NCI-H1105 (cell line): ENCODE measurements at places on chromosomes 6 and 20.
A peak's percentile ranks its signal among the peaks of the same experiment; 100 is the strongest.

DNA sequence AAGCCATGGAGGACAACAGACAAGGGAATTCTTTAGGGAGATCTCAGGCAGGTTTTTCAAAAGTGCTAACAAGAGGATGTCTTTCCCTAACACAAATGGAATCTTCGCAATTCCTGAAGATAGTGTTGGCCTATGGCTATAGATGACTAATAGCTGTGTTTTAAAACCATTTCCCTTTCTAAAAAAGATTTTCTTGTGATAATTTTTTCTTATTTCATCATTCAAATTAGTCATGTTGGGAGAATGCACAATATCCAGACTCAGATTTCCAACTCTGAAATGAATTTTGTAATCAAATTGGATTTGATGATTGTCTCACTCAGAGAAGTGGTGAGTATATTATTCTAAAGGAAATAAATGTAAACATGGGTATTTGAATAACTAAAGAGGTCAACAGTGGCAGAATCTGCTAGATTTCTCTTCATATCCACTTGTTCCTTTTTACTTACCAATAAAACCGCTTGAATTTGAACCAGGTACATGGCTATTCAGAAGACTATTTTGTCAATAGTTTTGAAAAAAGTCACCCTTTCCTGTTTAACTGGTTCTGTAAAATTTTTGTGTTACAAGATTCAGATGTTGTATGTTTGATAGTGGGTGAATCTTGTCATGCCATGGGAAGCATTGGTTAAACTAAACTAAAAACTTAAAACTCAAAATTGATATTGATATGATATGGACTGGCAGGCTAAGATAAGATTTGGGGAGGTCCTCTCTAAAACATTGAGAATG is 1223.7 kb upstream of the EYS start:
- DNase-seq, result no peak

GRCh38 chr6:34390531-34391472 is 1.7 kb downstream of the NUDT3 start:
- no peak for DNase-seq

GRCh38 chr6:3482869-3483268 is 26.0 kb upstream of the SLC22A23 start:
- DNase-seq, result no peak

DNA sequence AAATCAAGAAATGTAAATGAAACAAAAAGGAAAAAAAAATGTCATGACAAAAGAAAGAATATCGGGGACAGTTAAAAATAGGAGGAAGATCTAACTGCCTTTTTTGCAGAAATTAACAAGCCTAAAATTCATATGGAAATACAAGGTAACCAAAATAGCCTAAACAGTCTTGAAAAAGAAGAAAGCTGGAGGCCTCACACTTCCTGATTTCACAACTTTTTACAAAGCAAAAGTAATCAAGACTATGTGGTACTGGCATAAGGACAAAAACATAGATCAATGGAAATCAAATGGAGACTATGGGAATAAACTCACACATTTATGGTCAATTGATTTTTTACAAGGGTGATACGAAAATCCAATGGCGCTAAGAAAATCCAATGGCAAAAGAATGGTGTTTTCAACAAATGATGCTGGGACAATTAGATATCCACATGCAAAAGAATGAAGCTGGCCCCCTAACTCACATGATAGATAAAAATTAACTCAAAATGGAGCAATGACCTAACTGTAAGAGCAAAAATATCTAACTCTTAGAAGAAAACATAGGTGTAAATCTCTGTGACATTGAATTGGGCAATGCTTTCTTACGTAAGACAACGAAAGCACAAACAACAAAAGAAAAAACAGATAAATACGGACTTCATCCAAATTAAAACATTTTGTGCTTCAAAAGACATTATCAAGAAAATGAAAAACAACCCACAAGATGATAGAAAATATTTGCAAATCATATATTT is 24.5 kb downstream of the MAP3K5 start:
- no peak for DNase-seq

DNA sequence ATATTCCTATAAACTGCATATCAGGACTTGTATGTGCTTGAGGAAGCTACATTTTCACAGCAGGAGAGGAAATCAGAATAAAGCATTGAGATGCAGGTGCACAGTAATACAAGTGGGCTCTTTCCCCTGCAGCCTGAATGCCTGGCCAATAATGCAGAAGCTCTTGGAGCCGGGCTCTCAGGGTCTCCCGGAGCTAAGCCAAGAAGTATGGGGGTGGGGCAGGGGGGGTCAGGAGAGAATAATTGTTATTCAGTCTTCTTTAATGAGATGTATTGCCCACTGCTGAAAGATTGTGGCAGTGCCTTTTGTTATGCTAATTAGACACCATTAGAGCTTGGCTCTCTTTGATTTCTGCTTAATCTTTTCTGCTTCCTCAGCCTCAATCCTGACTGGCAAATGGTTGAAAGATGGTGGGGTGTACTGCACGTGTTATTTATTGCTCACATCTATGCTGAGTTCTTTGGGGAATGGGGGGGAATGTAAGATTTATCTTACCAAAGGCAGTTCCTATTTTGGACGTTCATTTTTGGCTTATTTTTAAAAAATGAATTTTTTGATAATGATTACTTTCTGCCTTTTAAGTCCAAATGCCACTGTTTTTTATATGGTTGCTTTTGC is 407.6 kb upstream of the SOX4 start:
- DNase-seq, result peak; percentile 95

DNA sequence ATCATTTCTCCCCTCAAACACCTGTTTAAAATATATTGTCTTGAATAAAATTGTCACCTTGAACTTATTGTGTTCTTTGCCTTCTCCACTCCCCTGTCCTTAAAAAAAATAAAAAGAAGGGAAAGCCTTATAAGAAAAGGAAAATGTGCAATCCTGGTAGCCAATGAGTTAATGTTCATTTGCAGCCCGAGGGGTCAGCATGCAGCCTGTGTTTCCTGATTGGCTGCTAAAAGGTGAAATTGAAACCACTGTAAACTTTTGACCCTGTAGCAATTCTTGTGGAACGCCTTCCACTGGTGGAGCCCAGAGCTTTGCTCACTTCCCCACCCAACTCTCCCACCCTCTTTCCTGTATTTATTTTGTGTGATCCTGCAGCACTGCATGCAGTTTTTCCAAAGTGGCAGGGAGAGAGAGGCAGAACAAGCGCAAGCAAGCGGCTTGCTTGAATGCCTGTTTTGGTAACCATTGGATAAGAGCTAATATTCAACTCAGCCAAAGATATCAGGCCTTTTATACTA is 74.9 kb downstream of the NCOA3 start:
- DNase-seq, result peak; percentile 23

- no peak for DNase-seq
These were observed 3.8 kb upstream of the STX16 start for GRCh38 chr20:58647162-58647795.

DNA sequence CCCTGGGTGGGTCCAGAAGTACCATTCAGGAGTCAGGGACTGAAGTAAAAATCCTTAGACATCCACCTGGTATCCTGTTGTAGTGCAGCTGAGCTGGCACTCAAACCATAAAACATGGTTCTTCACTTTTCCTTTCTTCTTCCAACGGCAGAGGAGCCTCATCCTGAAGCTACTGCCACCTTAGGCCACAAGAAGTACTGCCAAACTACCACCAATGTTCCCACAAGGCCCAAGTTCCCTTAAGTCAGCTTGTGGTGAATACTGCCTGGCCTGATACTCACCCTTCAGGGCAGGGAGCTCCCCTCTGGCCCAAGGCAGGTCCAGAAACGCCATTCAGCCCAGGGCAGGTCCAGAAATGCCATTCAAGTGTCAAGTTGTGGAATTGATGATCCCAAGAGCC is 1053.4 kb upstream of the CITED2 start:
- DNase-seq, result no peak

GRCh38 chr6:97085772-97086171 is 161.2 kb downstream of the KLHL32 start:
- DNase-seq, result no peak

- no peak for DNase-seq
These were observed 36.6 kb downstream of the FAM229B start for GRCh38 chr6:112123982-112124381.

DNA sequence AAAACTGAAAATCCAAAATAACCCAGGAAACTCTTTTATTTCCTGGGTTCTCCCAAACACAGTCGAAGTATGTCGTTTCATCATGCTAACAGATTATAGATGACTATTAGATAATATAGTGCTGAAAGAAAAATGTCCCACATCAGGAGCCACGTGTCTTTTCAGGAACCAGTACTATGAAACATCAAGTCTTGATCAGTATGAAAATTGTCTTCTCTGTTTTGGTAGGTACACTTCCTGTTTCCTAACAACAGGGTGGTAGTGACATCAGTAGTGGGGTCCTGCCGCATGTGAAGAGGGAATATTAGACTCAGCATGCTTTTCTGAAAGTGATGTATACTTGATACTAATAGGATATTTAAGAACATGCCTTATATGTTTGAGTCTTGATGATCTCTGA is 136.7 kb downstream of the HIVEP1 start:
- no peak for DNase-seq

DNA sequence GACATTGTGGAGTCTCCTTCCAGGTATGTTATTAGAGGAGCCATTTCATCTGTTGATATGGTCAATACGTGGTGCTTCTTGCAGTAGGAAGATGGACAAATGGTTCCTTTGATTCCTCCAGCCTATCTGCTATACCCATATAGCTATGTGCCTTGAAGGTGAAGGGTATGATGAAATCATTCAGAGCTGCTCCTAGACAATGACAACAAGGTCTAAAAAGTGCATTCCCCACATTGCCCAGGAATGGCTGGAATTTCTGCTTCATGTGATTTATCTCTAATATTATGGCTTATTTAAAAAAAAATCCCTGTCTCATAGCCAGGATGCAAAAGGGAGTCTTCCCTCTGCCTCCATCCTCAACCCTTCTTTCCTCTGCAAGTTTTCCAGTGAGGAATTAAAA is 14.1 kb downstream of the DAAM2 start:
- no peak for DNase-seq

DNA sequence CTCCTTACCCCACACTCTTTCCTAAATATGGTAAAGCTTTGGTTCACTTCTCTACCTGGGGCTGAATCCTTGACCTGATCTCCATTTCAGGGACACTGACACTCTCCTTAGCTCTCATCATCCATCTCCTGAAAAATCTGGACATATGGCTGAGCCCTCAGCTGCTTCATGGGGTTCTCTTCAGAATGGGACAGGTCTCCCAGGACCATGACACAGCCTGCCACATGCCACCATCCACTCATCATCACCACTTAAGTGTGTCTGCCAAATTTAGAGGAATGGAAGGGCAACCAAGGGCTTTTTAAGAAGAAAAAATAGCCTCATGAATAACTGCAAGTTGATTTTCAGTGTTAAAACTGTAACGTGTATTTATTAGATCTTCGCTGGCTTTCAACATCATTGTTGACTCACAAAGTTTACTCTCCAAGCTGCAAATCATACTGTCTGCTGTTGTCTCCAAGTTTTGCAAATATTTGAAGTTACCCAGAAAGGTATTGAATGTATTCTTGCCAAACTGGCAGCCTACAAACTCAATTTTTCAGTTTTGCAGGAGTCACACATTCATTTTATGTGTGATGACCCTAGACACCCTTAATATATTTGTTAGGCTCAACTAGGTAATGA is 41.1 kb downstream of the HS3ST5 start:
- no peak for DNase-seq

GRCh38 chr20:3041854-3042409 is 1.5 kb upstream of the GNRH2 start:
- no peak for DNase-seq

DNA sequence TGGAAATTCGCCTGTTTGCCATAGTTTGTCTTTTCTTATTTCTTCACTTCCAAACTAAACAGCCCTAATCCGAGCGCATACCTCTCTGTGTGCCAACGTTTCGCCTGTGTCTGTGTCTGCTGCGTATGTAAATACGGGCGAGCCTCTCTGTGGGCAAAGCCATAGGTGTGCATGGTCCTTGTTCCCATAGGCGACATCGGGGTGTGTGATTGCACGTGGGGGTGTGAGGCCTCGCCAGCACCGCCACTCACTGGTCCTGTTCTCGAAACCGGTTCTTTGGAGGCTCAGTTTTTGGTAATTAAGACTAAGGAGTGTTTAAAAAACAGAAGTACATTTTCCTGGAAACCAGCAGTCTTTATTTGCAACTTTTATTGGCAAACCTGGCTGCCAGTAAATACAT is 6.0 kb upstream of the FOXC1 start:
- DNase-seq, result no peak

- no peak for DNase-seq
These were observed 30.3 kb downstream of the GTF2H5 start for GRCh38 chr6:158198461-158198860.

GRCh38 chr6:109094416-109095035 is at the start of gene SESN1:
Gene SESN1, minus strand, starts transcription at chr6:109094846. Its CDS starts 773 bp downstream, at chr6:109094073.
- DNase-seq, result peak; percentile 98

DNA sequence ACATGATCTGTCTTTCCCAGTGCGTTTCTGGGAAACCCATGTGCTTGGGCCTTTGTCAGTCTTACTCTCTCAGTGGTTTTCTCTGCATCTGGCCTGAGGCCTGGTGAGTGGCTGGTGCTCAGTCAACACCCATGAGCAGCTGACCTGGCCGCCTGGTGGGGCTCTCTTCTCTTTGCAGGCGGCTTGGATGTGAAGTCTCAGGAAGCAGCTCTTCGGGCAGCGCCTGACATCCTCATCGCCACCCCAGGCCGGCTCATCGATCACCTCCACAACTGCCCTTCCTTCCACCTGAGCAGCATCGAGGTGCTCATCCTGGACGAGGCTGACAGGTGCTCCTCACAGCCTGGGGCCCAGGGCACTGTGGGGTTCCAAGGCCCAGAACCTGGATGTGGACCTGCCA is 10.8 kb downstream of the DDX27 start:
- no peak for DNase-seq

- no peak for DNase-seq
These were observed 22.2 kb downstream of the PCMTD2 start for GRCh38 chr20:64277571-64278316.

DNA sequence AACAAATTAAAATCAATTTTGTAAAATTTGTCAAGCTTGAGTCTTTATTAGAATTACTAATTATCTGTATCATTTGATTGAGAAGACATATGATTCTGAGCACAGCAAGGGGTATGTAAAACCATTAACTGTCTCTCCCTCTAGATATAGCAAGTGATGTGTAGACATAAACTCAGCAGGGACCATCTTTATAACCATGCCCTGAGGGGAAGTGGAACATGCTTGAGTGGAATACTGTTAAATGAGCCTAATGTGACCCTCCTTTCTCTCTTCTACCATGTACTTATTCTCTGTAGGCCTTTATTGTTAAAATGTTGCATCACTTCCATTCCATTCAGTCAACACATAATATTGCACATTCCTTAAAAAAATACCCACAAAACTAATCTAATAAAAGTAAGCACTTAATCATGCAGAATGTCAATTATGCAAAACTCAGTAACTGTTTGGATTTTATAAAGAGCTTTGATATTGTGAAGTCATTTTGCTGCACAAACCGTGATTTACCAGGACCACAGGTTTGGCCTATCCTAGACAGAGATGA is 896.6 kb upstream of the MANEA start:
- no peak for DNase-seq

GRCh38 chr20:47740862-47741184 is 44.5 kb downstream of the SULF2 start:
- peak; percentile 25 for DNase-seq

GRCh38 chr20:24692446-24693200 is 223.2 kb downstream of the SYNDIG1 start:
- no peak for DNase-seq

- DNase-seq, result no peak
These were observed 90.5 kb downstream of the PCSK2 start for GRCh38 chr20:17317341-17317740.

- DNase-seq, result no peak
These were observed 44.8 kb upstream of the GTSF1L start for GRCh38 chr20:43771503-43772190.
